Brain pericyte (primary cell): ENCODE measurements at places on chromosomes 6 and 20.

GRCh38 chr6:134435814-134436280 lies 117.9 kb upstream of the SGK1 start:
- no peak for DNase-seq

DNA sequence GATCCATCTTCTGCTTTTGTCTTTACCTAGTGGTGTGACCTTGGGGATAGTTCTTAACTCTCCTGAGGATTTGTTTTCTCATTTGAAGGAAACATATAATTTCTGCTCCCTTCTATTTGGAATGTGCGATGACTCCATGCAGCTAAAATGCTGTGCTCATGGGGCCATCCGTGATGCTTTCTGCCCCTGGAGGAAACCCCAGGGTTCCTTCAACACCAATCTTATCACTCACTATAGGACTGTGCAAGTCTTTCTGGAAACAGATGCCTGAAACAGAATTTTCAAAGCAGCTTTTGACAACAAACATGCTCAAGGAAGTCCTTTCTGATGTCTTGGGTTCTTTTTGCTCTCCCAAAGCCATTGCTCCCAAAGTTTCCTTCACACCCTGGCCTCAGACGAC lies 128.8 kb upstream of the GGTLC1 start:
- no peak for DNase-seq

GRCh38 chr6:42511803-42512422 lies 51.9 kb upstream of the UBR2 start:
- DNase-seq: no peak

- no peak for DNase-seq
These were observed 333.3 kb downstream of the HAO1 start for GRCh38 chr20:7606941-7607340.

DNA sequence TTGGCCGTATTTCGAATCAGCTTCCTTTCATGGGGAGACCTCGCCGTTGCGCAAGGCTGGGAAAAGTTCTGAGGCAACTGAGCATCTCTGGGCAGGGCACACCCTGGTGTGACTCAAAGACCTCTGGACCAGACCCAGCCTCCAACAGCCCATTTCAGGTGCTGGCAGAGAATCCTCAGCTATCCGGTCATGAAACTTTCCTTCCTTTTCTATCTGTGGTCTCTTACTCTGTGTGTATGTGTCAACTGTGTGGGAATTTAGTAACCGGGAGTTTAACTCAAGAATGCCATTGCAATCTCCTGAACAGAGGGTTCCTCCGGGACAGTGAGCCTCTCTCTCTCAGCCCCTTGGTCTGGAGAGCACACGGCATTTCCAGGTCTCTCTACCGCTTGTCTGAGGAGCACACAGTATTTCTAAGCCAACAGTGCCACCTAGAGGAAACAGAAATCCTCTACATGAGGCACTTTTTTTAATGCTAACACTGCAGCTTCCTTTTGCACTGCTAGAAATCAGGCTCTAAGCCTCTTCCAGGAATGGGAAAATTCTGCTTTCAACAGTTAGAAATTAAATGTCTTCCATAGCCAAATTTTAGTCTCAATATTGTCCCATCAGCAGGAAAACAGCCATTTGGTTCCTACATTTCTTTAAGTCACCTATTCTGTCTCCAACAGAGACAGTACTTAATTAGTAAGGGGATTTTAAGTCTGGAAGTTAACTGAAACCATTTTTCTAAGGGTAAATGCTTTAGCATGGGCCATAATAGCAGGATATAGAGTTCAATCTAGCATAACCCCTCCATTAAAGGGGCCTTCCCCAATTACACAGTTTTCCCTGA lies 32.7 kb downstream of the PLN start:
- DNase-seq: no peak

GRCh38 chr6:42007286-42008137 lies 42.8 kb upstream of the TAF8 start:
- DNase-seq: no peak

GRCh38 chr20:17709361-17710293 lies 9.9 kb downstream of the BANF2 start:
- no peak for DNase-seq

GRCh38 chr6:155595284-155595683 lies 139.6 kb upstream of the NOX3 start:
- DNase-seq: no peak

GRCh38 chr6:51996296-51996947 lies 91.0 kb downstream of the PKHD1 start:
- DNase-seq: no peak

GRCh38 chr6:29507319-29507718 lies 19.6 kb upstream of the MAS1L start:
- DNase-seq: no peak

DNA sequence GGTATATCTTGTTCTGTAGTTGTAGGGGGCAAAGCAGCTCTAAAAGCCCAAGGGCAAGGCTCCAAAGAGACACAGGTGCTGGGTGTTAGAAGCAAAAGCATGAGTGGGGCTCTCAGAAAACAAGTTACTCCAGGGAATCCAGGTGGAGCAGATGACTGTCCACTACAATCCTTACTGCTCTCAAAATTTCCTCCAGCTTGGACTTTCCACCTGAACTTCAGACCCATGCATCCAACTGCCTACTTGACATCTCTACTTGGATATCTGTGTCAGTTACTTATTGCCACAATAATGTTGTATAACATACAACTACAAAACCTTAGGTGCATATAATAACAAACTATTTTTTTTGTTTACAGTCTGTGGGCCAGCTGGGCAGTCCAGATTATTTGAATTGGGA lies 22.8 kb upstream of the DTNBP1 start:
- DNase-seq: no peak

DNA sequence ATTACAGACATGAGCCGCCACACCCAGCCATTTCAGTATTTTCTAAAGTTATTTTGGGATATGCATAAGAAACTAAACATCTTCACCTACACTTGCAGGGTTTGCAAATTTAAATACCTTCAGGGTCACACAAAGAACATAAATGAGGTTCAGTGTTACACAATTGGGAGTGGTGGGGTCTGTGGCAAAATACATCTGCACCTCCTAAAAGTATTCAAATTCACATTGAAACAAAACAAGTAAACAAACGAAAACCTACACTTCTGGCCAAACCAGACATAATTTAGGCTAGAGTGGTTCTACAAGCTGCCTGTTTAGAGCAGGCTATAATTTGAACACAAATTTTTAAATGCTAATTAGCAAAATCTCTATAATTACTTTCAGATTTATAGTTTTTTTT lies 34.6 kb downstream of the MAPK14 start:
- no peak for DNase-seq

DNA sequence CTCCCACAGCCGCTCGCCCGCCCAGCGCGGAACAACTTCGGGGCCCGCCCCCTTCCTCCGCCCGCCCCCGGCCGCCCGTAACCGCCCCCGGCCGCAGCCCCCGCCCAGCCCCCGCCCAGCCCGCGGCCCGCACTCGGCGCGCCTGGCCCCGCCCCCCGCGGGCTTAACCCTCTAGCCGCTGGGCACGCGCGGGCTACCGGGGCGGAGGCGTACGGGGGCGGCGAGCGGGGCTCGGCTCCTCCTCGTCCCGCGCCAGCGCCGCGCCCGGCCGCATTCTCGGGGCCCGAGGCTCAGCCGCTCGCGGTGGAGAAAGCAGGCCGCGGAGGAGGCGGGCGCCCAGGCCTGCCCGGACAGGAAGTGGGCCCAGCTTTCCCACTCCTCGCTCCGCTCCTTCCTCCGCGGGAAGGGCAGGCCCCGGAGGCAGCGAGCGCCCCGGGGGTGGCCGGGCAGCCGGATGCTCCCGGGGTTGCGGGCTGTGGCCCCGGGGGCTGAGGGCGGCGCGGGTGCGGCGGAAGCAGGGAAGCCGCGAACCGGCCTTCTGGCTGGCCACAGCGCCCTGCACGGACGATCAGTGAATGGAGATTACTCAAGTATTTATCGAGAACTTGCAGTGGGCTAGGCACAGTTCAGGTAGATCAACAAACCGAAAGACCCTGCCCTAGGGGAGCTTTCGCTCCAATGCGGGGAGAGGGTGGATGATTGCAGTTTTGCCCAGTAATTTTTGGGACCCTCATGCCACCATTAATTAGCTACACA lies at the start of gene TRAM2:
TRAM2 (minus strand) TSS at position 39 of the 756 bp plus-strand sequence. CDS start 145 bp downstream, outside the sequence.
- DNase-seq: no peak

GRCh38 chr6:131754088-131754487 lies 43.3 kb upstream of the CTAGE9 start:
- no peak for DNase-seq

DNA sequence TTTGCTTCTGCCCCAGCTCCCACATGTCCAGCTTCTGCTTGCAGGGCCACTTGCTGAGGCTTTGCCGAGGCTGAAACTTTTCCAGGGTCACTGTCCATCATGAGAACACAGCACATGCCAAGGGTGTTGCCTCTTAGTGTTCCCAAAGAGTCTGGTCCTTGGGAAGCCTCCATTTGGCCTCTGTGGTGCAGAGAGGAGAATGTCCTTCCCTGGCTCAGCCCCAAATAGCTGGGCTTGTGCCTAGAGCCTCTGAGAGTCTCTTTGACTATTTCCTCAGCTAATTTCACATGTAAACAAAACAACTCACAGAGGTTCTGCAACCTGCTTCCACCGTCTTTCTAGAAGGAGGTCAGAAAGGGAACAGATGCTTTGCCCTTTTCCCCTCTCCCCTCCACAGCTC lies 40.4 kb upstream of the RAB23 start:
- no peak for DNase-seq

DNA sequence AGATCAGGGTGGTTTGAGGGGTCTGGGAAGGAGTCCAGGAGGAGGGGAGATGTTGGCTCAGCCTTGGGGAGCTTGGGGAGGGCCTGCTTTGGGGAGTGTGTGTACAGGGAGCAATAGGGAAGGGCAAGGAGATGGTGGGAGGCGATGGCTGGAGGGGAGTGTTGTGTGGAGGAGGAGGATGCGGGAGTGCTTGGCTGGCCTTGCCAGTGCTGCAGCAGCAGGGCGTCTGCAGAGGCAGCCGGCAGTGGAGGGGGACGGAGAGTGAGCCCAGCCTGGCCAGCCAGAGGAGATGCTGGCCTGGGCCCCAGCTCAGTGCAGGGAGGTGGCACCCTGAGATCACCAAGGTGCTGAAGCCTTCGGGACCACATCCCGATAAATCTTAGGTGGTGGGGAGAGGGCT lies 3.9 kb downstream of the IP6K3 start:
- no peak for DNase-seq

GRCh38 chr6:168451805-168452517 lies 11.0 kb downstream of the SMOC2 start:
- DNase-seq: no peak

- DNase-seq: no peak
These were observed 72.2 kb upstream of the NAA20 start for GRCh38 chr20:19944772-19945459.

DNA sequence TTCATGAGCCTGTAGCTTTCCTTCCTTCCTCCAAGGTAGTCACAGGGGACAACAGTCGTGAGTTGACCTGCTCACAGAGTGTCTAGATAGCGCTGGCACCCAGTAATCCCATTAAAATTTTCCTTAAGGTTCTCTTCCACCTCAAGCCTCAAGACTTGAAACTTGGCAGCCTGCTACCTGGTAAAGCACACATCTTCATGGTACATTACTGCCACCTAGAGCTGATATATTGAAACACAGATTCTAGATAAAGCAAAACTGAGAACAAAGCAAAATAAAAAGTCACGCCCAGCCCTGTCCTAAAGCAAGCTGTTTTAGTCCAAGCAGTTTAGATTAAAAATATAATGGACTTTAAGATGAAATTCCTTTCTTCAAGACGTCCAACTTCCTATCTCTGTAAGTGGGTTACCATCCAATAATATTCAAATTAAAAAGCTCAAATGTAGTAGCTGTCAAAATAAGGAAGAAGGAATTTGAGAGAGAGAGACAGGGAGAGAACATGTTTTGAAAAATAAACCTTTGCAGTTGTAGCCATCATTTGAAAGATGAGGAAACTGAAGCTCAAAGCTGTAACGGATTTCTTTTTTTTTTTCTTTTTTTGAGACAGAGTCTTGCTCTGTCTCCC lies 50.7 kb upstream of the CD83 start:
- DNase-seq: peak; percentile 17

GRCh38 chr6:17392978-17393891 lies at the start of gene CAP2:
CAP2 (plus strand) TSS chr6:17393595; CDS start chr6:17421556, 27,961 bp downstream.
- DNase-seq: no peak
